ENCODE measurements at places on chromosomes 13 and 19. TPM values are rescaled to one million over a fixed set of nuclear protein-coding genes. Genes with fewer than 3 reads are reported as not detected.
A peak's percentile ranks its signal among the peaks of the same experiment; 100 is the strongest.

The FUT3 gene
- total RNA-seq: not detected

The ZNF737 gene
- 9.5 TPM for total RNA-seq

DNA sequence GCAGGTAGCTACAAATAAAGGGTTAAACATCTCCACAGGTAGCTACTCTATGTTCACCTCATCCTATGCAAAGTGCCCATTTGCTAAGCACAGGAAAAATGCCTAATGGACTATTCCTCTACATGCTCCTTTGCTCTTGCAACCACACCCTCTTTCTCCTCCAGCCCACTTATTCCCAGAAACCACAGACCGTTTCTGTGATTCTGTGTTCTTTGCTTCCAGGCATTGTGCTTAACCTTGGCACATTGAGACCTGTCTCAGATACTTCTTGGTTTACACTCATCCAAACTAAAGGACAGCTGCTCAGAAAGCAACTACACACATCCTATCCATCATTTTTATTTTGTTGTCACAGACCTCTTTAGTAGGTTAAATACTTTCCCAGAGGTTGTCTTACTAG, 785.0 kb upstream of the MIR17HG start:
- no peak for DNase-seq

GRCh38 chr19:604355-604754, 14.7 kb downstream of the HCN2 start:
- DNase-seq: no peak

The TPP2 gene
- 38.5 TPM for total RNA-seq

- DNase-seq: no peak
Observed at GRCh38 chr13:27793507-27794367, 1.5 kb downstream of the GSX1 start.

The PSG6 gene
- total RNA-seq: not detected

The GPC5 gene
- total RNA-seq: 3.9 TPM

DNA sequence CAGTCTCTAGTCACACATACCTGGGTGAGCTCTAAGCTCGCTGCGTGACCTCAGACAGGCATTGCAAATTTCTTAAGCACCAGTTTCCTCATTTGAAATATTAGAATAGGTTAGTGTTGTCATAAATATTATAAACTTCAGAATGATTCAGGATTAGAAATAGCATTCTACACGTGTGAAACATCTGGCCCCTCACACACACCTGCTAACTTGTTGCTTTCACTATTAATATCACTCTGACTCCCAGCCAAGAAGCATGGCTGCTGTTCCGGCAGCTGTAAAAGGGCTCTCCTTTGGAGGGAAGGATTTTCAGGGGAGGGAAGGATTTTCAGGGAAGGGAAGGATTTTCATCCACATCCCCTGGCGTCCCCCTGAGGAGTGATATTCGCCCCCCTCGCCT, 161.3 kb upstream of the GPR12 start:
- DNase-seq: no peak

The LILRA2 gene
- 3.2 TPM for total RNA-seq

- no peak for DNase-seq
Observed at GRCh38 chr13:40221460-40222201, 444.8 kb downstream of the FOXO1 start.

DNA sequence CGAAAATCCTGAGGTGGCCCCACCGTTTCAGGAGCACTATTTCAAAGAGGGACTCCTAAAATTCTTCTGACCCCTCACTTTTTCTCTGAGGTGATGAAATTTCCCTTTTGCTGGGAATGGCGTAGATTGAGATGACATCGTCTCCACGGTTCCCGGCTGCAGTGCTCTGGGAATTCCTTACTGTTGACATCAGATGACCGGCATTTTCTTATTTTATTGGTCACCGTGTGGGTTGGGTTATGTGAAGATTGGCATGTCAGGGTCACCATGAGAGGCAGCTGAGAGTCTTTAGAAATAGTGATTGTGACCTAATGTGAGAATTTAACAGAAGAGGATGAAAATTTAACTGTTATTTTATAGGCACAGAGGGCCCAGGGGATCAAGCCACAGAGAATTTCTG, 356.7 kb downstream of the FGF9 start:
- no peak for DNase-seq

The MAN2B1 gene
- 67.8 TPM for total RNA-seq

The CAB39L gene
- total RNA-seq: 121 TPM

GRCh38 chr13:36345438-36346221, 564 bp downstream of the SPART start:
- DNase-seq: peak; percentile 92

DNA sequence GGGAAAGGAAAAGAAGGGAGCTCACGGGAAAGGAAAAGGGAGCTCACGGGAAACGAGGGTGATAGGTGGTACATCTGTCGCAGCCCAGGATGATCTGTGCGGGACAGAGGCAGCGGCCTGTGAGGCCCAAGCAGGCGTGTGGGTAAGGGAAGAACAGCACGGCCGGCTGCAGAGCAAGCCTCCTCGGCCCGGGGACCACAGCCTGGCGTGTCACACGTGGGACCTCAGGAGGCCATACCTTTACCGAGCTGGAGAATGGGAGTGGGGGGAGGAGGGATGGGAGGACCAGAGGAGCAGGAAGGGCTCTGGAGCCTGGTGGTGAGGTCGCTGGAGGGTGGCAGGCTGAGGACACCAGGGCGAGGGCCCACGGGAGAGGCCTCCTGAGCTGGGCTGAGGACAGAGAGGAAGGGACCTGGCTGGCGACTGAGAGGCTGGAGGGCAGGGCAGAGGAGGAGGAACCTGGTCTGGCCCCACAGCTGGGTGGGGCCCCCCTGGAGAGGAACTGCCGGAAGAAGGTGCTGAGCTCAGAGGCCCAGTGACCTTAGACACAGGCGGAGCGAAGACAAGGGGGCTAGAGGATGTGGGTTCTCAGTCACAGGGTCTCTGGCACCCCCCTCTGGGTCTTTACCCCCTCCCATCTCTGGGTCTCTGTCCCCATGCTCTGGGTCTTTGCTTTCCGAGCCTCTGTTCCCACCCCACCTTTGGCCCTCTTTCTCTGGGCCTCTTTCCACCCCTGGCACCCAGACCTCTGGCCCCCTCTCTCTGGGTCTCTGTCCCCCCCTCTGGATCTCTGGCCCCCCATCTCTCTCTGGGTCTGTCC, 2.9 kb upstream of the FTL start:
- peak; percentile 80 for DNase-seq

DNA sequence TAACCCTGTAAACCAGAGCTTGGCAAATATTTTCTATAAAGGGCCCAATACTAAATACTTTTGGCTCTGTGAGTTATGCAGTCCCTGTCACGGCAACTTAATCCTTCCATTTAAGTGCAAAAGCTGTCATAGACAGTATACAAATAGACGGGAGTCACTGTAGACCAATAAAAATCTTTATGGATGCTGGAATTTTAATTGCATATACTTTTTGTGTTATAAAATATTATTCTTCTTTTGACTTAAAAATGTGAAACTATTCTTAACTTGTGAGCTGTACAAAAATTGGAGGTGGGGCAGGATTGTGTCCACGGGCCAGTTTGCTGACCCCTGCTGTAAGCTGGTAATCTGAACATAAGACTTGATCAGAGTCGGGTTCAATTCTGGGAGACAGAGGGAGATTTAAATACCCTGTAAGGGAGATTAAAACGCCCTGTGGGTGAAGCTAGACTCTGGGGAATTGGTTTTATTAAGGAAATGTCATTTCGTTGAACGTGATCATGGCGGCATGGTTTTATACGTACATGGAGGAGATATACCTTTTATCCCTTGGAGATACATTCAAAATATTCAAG, 21.7 kb downstream of the TNFSF14 start:
- DNase-seq: no peak

- no peak for DNase-seq
Observed at GRCh38 chr13:113901231-113901630, 37.4 kb upstream of the GAS6 start.

The PPP6R1 gene
- total RNA-seq: 17.1 TPM

GRCh38 chr19:4375164-4376027, 25.0 kb downstream of the SH3GL1 start:
- peak; percentile 78 for DNase-seq

DNA sequence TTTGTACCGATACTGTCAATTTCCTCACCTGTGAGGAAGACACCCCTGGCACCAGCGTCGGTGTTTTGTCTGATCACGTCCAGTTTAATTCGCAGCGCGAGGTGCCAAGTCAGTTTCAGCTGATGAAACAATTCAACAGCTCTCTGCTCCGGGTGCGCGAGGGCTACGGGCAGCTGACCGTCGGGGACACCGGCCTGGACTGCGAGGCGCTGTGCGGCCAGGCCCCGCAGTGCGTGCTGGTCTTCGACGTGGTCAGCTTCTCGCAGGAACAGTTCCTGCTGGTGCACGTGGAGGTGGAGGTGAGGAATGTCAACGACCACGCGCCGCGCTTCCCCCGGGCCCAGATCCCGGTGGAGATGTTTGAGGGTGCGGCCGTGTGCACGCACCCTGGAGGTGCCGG, 171.5 kb downstream of the OLFM4 start:
- no peak for DNase-seq

- no peak for DNase-seq
Observed at GRCh38 chr13:111174377-111175114, 59.4 kb downstream of the ARHGEF7 start.

The SIGLECL1 gene
- not detected for total RNA-seq

The SIGLEC5 gene
- total RNA-seq: 0.36 TPM

The IQCN gene
- total RNA-seq: 1.6 TPM

DNA sequence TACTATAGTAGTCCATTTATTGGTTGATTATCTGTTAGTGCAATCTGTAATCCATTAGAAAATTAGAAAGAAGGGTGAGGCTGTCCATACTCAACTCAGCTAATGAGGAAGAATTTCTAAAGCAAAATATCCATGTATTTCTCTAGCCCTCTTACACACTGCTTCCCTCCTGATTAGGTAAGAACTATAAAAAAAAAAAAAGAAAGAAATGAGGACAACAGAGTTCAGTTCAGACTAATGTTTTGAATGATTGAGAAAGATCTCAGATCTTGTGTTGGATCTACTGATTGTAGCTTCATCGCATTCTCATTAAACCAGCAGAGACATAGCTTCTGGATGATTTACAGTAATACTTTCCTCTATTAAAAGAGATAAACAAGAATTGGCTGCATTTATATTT, 233.3 kb downstream of the KLF5 start:
- no peak for DNase-seq

- no peak for DNase-seq
Observed at GRCh38 chr19:23999821-24000610, 85.3 kb downstream of the ZNF726 start.

DNA sequence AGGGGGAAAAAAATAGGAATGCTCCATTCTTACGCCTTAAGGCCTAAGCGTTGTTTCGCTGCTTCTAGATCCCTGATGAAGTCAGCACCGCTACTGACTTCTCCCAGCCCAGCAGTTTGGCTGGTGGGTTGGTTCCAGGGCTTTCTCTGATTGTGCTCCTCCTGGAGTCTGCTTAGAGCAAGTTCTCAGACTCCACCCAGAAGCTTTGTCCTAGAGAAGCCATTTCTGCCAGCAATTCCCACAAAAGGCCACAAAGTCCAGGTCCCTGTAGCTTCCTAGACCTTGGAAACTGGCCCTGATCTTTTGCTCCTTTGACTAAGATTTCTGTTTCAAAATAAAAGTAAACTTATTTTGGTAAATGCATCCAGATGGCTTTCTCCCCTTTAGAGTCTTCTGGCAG, 65.4 kb downstream of the KCTD12 start:
- peak; percentile 84 for DNase-seq

- no peak for DNase-seq
Observed at GRCh38 chr13:92592757-92593156, 633.9 kb upstream of the GPC6 start.

DNA sequence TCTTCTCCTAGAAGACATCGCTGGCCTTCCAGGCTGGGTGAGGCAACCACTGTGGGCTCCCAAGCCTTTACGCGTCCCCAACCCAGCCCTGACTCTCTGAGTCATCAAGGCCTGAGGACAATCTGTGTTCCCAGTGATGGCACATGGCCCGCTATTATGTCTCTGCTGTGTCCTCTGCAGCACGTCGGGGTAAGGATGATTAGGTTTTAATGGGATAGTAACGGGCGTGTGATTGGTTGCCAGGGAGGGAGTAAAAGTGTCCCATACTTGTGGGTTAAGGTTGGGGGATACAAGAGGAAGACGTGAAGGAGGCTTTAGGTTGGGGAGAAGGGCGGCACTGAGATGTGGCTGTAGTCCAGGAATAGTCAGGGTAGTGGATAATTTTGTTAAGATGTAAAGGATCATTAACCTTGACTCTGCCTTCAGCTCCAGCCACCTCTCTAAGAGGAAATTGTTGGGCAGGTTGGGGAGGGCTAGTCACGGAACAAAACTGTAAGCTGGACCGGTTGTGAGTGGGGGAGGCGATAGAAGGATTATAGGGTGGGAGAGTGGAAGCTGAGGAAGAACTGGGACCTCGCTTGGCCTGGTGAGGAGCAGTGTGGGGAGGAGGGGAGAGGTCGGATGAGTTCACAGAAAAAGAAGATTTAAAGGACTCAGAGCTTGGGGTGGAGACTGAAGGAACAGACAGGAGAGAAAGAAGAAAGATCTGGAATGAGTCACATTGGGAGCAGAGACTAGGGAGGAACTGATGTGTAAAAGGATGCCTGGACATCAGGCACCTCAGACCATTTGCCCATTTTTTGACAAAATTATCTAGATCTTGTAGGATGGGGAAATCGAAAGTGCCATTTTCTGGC, 27.9 kb upstream of the IGFL1 start:
- no peak for DNase-seq

- no peak for DNase-seq
Observed at GRCh38 chr13:35818633-35819067, 312.5 kb downstream of the DCLK1 start.

DNA sequence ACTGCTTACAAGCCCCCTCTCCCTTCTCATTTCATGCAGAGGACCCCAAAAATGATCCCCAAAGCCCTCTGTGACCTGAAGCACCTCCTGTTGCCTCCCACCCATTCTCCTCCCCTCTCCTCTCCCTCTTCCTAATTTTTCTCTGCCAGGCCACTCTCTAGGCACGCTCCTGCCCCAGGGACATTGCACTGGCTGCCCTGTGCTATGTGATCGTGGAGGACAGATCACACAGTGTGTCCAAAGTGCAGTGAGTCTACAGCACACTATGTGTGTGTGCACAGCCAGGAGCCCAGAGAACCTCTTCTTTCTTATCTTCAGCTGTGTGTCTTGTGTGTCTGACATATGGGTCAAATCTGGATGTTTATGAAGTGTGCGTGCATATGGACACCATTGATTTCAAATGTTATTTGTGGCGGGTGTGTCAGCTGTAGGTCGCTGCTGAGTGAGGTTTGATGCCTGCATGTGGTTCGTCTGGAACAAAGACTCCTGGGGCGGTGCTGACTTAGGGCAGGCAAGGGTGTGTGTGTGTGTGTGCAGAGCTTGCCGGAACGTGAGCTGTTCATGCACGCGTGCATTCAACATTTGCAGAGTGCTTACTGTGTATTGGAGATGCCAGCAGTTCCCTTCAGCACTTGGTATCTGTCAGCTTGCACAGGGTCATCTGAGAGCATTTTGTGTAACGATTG, 2.1 kb upstream of the KLHL26 start:
- no peak for DNase-seq

The FCER2 gene
- 0.27 TPM for total RNA-seq

GRCh38 chr13:92590503-92590908, 636.1 kb upstream of the GPC6 start:
- DNase-seq: no peak

The COX7A1 gene
- total RNA-seq: 88.5 TPM

The ZNF799 gene
- total RNA-seq: 4.6 TPM

The CD22 gene
- 3.2 TPM for total RNA-seq
